ENCODE measurements at places on chromosomes 2 and 18.

GRCh38 chr2:29032189-29032588 is 42.1 kb downstream of the PCARE start:
- DNase-seq, result no peak

DNA sequence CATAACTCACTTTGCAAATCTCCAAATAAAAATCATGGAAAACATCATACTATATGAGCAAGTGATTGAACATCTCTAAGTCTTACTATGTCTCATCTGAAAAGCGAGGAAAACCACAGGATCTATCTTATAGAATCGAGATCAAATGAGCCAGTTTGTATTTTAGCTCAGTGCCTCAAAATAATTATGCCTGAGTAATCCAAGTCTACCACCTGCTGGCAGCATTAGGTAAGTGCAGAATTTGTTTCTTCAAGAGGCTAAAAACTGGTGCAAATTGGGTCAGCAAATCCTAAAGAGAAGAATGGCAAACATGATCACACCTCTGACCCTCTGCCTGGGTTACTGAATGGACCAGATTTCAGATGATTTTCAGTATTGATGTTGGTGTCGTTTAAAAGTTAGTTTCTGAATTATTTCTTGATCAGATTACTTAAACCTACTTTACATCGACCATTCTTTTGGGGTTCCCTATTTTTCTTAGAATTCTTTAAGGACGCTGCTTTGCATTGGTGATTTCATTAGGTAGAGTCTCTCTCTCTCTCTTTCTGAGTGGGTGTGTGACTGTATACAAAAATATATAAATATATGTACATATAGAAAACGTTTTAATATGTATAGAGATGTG is 12.7 kb upstream of the FHOD3 start:
- peak; percentile 52 for DNase-seq

- no peak for DNase-seq
Measured at GRCh38 chr2:102155703-102156515, 13.4 kb downstream of the IL1R1 start.

DNA sequence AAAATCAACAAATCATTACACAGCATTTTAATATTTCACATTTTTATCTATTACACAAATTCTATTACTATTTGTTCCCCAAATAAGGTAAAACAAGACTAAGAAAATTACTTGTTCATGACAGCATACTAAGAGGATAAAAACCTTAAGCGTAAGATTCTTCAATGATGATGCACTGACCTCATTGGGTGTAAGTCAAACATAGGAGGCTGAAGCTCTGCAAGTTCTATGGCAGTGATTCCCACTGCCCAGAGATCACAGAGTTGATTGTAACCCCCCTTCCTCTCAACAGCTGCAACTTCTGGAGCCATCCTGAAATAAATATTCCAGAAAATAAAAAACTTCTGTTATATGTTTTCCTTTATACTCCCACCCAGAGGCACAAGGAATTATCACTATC is 82.2 kb upstream of the CDKL4 start:
- DNase-seq, result no peak

GRCh38 chr2:107340955-107341354 is 455.0 kb upstream of the ST6GAL2 start:
- DNase-seq, result no peak

Measured in GM13976 (cell line).